HFF-Myc (cell line): ENCODE measurements at places on chromosomes 7 and 10.

- DNase-seq: no peak
Observed at GRCh38 chr7:17679458-17679857, 260.8 kb downstream of the SNX13 start.

- DNase-seq: no peak
Observed at GRCh38 chr7:125358551-125359167, 429.0 kb upstream of the POT1 start.

DNA sequence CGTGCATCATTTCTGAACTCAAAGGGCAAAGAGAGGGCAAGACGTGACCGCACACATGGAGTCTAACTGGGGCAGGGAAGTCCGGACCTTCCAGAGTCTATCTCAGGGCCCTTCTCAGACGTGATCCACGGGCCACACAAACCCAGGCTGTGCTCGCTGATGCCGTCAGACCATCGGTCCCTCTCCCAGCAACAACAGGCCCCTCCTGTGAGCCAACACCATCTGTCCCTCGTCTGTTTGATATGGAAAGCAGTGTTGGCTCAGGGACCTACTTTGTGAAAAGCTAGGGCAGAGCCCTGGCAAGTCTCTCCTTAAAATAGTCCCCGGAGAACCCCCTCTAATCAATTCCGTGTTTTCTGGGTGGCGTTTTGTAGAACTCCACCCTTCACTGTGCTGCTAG lies 208.8 kb downstream of the TCERG1L start:
- DNase-seq: no peak

GRCh38 chr7:41536873-41537665 lies 165.8 kb downstream of the INHBA start:
- no peak for DNase-seq

DNA sequence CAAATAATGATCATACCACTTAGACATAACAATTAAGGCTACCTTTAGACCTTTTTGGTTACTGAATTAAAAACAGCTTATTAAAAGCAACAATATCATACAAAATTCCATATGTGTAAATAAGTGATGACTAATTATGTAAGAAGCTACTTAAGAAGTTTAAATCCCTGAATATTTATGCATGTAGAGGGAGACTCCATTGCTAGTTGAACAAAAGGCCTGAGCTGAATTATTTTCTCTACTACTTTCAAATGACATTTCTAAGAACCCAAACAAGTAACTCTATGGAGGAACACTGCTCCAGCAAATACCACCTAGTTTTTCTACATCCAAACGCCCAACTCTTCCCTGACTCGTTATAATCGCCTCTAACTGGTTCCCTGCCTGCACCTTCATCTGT lies 31.5 kb downstream of the EPC1 start:
- no peak for DNase-seq

- DNase-seq: no peak
Observed at GRCh38 chr10:116111483-116112095, 161.4 kb downstream of the GFRA1 start.

DNA sequence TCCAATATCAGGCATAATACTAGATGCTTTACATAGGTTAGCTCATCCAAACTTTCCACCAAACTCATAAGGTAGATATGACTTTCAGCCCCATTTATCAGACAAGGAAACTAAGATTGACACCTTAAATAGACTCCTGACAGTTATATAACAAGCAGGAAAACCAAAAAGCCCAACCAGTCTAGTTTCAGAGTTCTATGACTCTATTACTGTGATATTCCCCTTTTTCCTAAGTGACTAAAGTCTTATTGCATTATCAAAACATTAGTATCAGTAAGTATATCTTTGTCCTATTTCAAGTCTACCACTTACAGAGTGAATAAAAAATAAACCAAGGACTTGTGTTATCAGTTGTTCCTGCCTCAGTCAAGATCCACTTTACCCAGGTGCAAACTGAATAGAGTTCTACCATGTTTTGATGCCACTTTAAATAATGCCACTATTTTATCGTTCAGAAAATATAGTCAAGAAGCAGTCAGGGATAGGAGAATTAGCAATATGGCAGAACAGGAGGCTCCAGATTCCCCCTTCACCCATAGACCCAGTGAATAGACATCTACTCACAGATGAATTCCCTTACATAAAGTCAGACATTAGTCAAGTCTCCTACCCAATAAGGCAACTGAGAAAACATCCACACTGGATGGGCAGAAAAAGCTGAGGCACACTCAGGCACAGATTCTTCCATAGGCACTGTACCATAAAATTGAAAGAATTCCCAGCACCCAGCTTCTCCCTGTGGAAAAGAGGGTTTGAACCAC lies 74.1 kb downstream of the CRPPA start:
- DNase-seq: no peak

- no peak for DNase-seq
Observed at GRCh38 chr10:132630666-132631337, 93.2 kb downstream of the INPP5A start.
